Activated naive CD4-positive, alpha-beta T cell treated with anti-CD3 and anti-CD28 coated beads, Interleukin-2, amount 50 U/mL, for 72 hours (primary cell): ENCODE measurements at places on chromosomes 7 and 10. TPM values are rescaled to one million over a fixed set of nuclear protein-coding genes. Genes with fewer than 3 reads are reported as not detected.

DNA sequence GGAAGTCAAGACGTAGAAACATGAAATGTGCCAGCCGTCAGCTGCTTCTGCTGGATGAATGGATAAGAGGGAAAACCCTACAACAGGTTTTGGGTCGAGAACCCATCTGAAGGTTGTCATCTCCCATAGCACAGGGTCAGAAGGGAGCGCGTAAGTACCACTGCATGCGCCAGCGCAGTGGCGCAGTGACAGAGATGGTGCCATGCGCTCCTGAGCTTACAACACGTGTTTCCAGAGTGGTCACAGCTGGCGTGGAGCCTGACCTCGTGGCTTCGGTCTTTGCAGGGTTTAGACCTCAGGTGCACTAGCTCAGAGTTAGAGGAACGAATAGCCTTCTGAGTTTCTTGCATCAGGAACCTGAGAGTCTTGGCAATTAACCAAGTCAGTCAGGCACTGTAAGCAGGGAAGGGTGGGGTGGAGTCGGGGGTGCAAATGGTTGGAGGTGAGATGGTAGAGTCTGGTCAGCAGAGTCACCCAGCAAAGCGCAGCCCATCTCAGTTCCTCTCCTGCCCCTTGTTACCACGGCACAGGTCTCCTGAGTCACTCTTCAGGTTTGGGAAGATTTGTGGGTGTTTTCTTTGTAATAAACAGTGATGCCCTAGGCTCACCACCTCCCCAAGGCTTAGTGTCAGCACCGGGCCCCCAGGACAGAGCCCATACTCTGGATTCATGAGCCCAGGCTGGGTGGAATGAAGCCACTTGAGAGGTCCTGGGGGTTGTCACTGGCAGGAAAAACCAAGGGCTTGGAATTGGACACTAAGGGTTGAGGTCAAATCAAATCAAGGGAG, 84.1 kb upstream of the PPIF start:
- no peak for DNase-seq

DNA sequence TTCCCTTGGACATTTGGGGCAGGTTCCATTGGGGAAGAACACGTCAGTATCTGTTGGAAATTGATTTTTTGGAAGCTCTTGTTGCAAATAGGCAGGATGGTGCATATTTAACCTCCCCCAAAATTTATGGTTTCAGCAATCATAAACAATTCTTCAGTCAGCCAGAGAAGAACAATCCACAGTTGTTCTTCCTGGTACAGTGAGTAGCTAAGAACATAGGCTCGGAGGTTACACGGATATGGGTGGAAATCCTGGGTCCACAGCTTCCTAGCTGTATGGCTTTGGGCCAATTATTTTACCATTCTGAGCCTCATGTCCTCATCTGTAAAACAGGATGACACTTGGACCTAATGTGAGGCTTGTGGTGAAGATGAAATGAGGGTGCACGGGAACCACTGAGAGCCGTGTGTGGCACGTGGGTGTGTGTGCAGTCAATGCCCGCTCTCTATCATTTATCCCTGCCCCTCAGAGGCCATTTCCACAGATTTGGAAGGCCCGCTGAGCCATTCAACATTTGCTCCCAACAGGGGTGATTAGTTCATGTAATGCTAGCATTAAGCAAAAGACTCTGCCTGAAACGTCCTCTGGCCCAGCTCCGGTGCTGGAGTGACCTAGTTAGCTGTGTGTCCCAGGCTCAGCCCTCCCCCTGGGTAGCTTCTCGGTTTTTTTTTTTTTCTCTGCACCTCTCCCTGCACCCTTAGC, 9.7 kb downstream of the CAMK1D start:
- no peak for DNase-seq

- DNase-seq: no peak
Observed at GRCh38 chr10:97498841-97499560, at the start of gene UBTD1. UBTD1 (plus strand) TSS chr10:97498924; CDS start chr10:97499204, 280 bp downstream.

DNA sequence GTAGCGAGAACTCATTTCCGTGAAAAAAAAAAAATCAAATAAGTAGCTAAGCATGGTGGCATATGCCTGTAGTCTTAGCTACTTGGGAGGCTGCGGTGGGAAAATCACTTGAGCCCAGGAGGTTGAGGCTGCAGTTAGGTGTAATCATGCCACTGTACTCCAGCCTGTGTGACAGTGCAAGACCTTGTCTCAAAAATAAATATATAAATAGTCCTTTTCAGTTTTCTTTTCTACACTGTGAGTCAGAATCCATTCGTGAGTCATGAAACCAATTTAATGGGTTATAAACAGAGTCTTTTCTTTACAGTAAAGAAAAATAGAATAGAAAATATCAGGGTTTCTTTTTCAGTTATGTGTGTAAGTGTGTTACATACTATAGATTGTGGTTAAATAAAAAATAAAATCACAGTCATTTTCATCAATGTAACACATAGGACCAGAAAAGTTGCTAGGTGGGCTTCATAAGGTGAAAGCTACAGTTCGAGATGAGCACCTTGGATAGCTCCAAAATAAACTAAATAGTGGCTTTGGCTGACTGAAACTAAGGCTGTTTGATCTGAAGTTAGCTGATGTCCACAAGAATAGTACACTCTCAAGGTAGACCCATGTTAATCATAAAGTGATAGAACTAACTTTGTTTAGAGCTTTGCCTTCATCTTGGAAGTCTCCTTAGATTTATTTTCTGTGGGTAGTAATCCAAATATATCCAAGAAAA, 781.1 kb downstream of the GATA3 start:
- DNase-seq: no peak

GRCh38 chr10:14247377-14248116, 83.2 kb downstream of the FRMD4A start:
- DNase-seq: no peak

GRCh38 chr10:20647756-20648155, 249.4 kb downstream of the NEBL start:
- DNase-seq: no peak

- DNase-seq: no peak
Observed at GRCh38 chr7:43876241-43876640, 6.9 kb upstream of the MRPS24 start.

- no peak for DNase-seq
Observed at GRCh38 chr7:91660734-91661356, 219.7 kb downstream of the MTERF1 start.

DNA sequence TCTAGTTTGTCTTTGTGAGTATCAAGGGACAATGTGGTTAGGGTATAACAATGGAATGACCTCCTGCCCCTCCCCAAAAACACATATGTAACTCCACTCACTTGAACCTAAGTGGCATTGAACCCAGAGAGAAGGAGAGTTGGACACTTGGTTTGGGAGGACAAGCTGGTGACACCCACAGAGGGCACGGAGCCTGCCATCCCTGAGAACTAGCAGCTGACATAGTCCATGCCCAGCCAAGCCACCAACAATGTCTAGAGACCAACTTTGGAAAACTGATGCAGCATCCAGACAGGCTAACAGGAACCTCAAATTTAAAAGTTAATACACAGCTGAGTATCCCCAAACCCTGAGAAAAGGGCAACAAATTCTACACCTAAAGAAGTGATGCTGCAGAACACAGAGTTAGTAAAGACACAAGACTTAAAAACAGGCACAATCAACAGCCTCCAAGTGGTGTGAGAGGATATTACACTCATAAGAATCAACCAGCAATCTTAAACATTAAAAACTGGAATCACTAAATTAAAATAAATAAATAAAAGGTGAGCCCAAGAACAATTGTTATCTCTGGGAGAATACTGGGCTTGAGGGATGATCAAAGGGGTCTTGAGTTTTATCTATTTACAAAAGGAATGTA, 27.2 kb downstream of the NUDCD3 start:
- no peak for DNase-seq

DNA sequence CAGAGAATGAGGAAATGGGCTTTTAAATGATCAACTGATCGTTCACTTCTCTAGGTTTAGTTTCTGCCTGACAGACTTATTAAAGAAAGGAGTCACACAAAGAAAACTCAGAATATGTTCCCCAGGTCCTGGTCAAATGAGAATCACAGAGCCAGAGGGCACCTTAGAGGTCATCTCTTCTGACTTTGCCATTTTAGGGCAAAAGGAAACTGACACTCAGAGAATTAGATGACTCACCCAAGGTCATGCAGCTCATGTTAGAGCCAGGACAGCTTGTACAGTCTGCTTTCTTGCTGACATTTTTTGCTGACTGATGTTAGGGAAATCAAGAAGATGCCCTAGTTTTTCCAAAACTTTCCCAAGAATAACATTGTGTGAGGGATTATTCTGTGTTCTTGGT, 312.7 kb upstream of the SP8 start:
- no peak for DNase-seq

GRCh38 chr7:95481271-95482165, 4.2 kb upstream of the ASB4 start:
- no peak for DNase-seq

DNA sequence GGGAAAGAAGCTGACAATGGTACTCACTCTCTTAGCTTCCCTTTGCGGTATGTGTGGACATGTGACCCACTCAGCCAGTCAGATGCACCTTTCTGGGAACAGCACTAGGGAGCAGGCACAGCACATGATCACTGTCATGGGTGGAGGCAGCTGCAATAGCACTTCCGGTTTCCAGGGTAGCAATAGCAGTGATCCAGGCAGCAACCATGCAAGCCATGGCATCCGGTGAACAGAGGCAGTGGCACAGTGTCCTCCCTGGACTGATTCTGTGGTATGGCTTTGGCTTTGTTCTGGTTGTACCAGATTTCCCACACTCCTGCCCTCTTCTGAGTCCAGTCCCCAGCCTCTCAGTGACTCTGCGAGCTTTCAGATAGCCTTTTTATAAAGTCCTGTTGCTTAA, 86.8 kb upstream of the NAMPT start:
- DNase-seq: no peak

- DNase-seq: no peak
Observed at GRCh38 chr10:3192856-3193635, 20.5 kb upstream of the PITRM1 start.

DNA sequence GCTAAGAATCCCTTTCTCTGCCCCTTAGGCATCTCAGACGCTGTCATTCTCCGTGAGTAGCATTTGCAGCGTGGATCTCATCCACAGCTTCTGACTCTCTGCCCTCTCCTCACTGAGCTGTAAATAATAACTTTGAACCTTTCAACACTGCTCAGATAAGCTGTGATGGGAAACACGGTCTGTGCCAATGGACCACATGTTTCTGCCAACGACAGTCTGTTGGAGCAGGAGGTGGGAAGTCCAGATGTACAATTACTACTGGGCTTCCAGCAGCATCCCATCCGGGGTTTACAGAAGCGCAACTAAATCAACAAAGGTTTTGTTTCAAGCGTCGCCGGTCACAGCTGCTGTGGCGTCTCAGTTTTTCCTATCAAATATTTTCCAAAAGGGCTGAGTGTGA, 1110.6 kb downstream of the TYW1 start:
- no peak for DNase-seq

- DNase-seq: no peak
Observed at GRCh38 chr7:25522727-25523126, 294.4 kb upstream of the NPVF start.

DNA sequence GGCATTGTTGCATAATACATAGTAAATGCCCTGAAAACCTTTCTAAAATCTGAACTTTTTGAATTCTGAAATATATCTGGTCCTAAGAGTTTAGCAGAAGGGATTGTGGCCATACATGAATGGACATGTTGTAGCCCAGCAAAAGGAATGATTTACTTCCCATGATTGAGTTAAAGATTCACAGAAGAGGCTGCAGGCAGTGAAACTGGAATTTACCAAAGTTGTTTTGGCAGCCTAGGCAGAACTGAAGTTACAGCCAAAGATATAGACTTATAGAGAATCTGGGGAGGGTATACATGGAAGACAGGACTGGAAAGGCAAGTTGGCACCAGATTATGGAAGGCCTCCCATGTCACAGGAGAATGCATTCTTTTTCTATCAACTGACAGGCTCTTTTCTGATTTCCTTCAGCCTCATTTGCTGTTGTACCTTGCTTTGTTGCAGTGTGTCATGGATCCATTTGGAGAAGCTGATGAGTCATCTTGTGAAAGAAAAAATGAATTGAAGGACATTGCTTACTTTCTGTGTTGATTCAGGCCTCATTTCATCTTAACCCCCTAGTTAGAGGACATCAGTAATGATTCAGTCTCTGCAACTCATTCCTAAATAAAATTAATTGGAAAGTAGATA, 356.2 kb upstream of the LRGUK start:
- no peak for DNase-seq

DNA sequence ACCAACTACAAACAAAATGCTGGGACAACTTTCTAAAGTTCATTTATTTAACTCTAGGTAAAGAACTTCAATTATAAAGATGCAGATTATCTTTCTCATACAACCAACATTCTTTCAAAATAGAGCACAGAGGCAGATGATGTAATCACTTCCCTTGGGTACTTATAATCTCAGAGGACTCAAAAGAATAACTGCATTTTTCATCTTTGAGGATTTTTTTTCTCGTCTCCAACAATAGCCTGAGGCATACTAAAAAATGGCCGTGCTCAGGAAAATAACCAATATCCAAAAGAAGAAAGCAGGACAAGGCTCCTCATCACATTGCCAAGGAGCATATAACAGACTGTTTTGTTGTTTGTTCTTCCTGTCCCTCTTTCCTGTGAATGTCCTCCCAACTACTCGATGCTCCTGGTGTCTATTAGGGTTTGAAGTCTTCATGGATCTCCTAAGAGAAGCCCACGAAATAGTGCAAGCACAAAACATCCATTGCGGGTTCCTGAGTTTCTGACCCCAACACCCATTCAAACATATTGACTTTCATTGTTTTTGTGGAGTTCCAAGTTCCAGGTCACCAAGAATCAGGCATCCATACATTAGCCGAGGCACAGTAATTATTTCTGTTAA, 182.9 kb downstream of the SORCS1 start:
- no peak for DNase-seq

- no peak for DNase-seq
Observed at GRCh38 chr10:67079126-67079525, 153.3 kb downstream of the LRRTM3 start.

- no peak for DNase-seq
Observed at GRCh38 chr7:90719155-90719554, 123.0 kb downstream of the CDK14 start.

- DNase-seq: no peak
Observed at GRCh38 chr7:46819819-46820218, 762.1 kb downstream of the TNS3 start.

The PDE1C gene
- not detected for total RNA-seq

The ATOH7 gene
- total RNA-seq: not detected

The ADAMTS14 gene
- 0.16 TPM for total RNA-seq

The PAPOLB gene
- total RNA-seq: not detected

The PON1 gene
- not detected for total RNA-seq

The BTBD16 gene
- not detected for total RNA-seq
